ENCODE measurements at places on chromosomes 5 and 9.

DNA sequence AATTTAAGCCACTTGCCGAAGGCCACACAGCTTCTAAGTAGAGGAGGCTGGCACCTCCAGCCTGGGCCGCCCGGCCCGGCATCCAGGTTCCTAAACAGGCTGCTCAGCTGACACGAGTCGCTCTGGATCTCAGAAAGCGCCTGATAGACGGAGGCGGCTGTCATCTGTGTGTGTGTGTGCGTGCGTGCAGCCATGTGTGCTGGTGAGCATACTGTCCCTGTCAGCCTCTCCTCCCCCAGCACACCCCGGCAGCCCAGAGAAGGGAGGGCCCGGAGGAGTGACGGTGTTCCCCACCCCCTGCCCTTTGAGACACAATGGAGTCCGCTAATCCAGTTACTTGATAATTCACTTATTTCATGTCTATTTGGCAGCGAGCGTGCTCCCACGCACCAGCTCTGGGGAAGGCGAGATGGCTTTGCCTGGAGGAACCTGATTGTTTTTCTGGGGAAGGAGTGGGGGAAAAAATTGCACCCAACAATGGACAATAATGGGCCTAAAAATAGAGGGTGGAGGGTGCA is 20.0 kb downstream of the NTNG2 start:
- DNase-seq = no peak

DNA sequence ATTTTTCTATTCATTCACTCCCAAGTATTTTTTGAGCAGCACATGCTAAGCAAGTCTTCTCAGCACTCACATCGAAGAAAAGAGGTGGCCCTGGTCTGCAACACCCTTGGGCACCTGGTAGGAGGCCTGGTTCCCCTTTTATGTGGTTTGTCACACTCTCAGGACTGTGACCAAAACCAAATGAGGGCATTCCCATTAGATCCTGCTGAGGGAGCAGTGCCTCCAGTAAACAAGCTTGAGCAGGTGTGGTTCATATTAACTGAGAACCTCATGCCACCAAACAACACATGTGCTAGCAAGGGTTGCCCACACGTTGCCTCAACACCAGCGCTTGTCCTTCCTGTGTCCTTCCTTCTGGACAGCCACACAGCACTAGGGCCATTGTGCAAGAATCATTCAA is 26.9 kb upstream of the SYK start:
- no peak for DNase-seq

GRCh38 chr5:112689155-112689909 is 48.4 kb upstream of the APC start:
- DNase-seq = no peak

DNA sequence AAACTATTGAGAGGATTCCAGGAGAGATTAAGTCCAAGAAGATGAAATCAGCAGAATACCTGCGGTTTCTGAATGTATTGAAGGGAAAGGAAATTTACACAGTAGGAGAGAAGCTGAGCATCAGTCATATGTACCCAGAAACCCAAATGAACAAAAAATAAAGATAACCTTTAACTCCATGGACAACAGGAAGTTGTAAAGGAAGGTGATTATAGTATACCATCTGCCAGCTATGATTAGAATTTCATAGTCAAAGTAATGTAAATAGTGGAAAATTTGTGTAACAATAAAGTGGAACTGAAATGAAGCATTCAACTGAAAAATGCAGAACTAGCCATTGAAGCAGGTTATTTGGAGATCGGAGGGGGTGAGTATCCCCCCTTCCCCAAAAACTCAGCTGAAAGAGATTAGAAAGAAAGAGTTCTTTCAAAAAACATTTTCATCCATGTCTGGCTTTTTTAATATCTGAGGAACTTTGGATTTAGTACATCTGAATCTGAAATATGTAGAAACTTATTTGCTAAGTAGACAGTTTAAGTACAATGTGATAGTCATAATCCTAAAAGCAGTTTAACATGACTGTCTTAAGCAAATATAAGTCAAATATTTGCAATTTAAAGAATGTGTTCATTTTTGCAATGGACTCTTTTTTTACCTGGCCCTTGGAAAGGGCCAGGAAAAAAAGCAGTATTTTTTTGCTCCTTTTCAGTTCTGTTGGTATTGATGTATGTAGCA is 58.4 kb downstream of the APC start:
- DNase-seq = no peak

GRCh38 chr9:16046713-16047112 is 493.9 kb downstream of the CCDC171 start:
- DNase-seq = no peak

- DNase-seq = peak; percentile 11
Observed at GRCh38 chr5:60633341-60633740, 66.6 kb downstream of the DEPDC1B start.

GRCh38 chr5:39577529-39577928 is 152.7 kb upstream of the DAB2 start:
- DNase-seq = no peak

- no peak for DNase-seq
Observed at GRCh38 chr9:136200424-136200823, 4.5 kb downstream of the LHX3 start.

- DNase-seq = peak; percentile 90
Observed at GRCh38 chr5:166909040-166909439, 1382.4 kb upstream of the WWC1 start.

DNA sequence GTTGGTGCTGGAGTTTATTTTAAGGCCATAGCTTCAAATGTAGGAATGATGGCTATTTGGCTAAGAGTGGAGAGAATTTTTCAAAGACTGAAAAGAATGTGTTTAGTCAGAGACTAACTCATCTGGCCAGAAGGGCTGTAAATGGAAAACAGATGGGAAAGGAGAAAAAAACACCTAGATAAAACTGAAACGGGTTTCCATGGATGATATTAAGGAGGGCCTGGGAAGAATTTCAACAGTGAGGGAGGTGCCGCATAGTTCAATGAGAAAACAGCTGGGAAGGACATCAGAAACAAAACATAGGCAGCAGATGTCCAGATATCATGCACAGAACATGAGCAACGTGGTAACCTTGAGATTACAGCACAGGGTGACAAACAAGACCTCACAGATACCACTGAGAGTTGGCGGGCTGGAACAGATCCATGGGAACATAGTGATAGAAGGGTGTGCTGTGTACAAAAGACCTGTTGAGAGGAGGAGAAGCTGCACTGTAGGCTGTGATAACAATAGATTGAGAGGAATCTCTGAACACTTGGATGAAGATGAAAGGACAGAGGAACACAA is 31.2 kb upstream of the RAD23B start:
- no peak for DNase-seq

DNA sequence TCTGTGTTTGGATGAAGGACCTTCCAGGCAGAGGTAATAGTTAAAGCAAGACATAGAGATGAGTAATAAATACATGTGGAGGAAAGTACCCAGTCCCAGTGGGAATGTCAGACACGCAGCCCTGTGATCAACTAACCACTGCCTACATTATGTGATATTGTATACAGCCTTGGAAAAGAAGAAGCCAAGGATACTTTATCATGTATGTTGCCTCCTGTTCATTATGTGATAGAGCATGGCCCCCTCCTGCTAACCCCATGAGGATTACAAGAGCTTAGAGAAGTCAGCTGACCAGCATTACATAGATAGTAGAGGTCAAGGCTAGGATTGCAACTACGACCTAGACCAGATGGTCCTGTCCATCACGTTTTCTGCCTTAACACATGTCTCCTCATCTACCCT is 497.0 kb upstream of the TNC start:
- DNase-seq = no peak

DNA sequence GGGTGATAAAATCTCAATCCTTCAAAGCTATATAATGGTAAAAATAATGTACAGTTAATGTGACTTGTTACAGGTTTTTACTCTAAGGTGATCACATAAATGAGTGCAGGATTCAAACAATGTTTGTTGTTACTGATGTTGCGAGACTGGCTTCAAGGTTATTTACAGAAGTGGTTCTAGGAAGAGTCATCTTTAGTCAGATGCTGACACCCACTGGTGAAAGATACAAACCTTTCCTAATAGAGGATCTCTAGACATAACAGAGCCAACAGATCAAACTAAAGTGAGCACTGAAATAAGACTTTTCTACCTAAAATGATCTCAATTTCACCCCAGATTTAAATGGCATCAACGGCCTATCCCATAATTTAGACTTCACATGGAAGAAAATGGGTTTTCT is 20.2 kb downstream of the ARSB start:
- DNase-seq = peak; percentile 51

DNA sequence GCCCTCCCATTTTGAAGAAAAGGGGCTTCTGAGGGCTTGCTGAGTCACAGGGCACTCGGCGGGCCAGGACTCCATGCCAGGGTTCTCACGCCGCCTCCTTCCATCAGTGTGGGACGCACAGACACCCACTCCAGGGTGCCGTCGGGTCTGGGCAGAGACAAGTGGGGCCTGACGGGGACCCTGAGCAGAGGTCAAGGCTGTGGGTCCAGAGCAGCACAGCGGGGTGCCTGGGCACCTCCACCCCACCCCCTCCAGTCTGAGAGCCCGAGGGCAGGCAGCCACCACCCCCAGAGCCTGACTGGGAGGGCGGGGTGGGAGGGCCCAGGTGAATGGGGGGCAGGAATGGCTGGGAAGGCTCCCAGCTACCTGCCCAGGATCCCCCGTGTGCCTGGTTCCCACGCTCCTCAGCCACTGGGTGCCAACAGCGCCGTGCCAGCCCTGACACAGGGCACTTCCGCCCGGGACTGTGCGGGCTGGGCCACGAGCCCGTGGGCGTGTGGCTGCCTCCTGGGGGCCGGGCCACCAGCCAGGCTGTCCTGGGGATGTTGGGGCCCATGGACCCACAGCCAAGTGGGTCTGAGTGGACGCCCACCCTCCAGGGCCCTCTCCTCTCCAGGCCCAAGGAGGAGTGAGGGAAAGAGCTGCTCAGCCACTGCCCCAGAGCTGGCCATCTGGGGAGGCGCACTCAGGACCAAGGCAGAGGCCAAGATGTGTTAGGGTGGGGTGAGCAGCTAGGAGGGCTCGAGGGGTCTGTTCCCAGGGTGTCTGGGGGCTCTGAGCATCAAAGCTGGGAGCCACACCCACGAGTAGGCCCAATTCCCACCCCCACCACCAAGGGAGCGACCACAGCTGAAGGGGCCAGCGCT is 10.1 kb upstream of the NRARP start:
- DNase-seq = no peak

DNA sequence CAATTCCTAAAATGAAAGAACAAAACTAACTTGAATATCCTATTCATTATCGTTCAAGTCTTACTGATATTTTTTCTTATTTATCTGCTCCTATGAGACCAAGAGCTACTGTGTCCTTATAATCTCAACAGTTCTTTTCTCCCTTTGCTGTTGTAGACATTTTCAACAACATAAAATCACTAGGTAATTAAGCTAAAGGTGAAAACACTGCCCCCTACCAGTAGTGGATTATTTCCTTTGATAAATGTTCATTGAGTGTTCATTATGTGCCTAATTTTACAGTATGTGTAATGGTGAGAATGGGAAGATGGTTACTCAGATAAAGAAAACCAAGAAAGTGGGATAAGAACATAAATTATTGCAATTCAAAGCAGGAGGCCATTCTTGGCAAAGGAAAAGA is 41.4 kb upstream of the PAPPA start:
- DNase-seq = peak; percentile 32

DNA sequence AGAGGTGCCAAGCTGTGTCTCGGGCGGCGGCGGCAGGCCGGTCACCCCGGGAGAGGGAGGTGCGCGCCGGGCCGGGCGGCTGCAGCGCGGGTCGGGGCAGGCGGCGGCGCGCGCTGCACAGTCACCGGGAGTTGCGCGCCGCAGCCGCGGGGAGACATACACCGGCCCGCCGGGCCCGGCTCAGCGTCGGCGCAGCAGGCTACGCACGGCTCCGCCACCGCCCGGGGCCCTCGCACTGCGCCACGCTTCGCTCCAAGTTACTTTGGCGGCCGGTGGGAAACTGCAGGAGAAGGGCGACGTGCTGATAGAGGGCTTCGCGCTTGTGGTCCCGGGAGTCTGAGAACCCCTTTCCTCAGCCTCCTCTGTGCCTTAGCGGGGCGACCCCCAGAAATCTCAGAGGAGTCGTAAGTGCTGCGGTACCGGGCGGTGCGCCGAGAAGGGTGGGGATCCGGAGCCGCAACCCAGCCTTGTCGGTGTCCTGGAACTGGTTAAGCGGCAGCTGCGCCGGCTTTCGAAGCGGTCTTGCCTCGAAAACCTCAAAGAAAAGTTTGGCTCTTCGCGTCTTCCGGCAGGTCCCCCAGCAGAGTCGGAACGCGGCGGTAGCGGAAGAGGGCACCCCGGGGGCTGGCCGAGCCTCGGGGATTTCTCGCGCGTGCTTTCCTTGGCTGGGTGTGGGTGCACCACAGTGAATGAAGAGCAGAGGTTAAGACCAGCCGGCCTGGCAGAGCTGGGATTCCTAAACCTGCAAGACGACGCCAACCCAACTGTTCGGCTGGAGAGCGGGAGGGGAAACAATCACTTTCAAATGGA is at the start of gene EFNA5:
EFNA5 (minus strand) TSS at position 6 of the 810 bp plus-strand sequence.
- DNase-seq = peak; percentile 53

DNA sequence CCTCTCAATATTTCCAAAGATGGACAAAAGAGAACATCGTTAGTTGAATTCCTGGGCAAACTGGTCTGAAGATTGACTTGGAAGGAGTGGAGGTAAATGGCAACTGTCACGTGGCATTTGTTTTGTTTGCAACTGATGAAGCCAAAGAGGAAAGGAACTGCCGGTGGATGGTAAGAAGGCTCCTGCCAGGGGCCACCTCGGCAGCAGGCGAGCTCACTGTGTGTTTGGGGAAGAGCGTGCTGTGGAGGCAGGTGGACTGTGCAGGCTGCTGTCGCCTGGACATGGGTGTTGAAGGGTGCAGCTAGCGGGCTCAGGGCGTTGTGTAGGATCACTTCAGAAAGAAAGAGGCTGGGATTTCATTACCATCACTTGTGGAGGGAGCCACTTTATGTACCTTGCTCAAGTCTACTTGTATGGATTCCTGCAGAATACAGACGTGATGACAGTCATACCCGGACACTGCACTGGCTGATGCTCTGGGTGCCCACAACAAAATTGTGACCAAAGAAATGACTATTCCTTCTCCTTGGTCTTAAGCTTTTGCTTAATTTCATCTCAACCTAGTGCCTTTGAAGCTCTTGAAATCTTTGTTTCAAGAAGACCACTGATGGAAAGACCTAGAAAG is 72.7 kb downstream of the MAP1B start:
- DNase-seq = no peak

GRCh38 chr9:96688187-96688586 is 33.1 kb upstream of the PRXL2C start:
- DNase-seq = no peak

Data from RWPE1 (cell line).